Left renal pelvis (tissue), 4 donors: ENCODE measurements at places on chromosomes 7 and 10. TPM values are rescaled to one million over a fixed set of nuclear protein-coding genes. Genes with fewer than 3 reads are reported as not detected.

DNA sequence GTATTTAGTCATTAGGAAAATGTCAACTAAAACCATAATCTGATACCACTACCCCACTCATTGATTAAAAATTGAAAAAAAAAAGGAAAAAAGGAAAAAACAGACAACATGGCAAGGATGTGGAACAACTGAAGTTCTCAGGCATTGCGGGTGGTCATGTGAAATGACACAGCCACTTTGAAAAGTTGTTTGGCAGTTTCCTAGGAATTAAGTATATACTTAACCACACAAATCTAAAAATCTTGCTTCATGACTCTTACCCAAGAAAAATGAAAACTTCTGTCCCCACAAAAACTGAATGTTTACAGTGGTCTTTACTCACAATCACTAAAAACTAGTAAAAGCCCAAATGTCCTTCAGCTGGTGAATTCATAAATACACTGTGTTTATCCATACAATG lies 254.5 kb downstream of the AHR start:
- no peak for DNase-seq

Gene SEPTIN14
- polyA plus RNA-seq = 0.26 TPM

DNA sequence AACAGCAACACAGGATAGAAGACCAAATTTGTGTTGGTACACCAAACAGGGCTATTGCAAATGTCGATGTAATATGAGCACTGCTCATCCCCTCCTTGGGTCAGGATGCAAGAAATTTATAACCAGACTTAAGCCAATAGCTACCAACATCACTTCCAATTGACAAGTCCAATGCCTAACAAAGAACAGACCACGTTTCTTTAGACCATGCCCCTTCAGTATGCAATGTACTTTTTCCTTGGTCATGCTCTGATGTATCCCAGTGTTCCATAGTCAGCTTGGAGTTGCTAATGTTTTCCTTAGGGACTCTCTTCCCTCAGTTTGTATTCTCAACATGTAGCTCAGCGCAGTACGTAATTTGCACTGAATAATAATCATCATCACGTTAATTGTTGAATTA lies 7.8 kb downstream of the CACNA2D1 start:
- no peak for DNase-seq

DNA sequence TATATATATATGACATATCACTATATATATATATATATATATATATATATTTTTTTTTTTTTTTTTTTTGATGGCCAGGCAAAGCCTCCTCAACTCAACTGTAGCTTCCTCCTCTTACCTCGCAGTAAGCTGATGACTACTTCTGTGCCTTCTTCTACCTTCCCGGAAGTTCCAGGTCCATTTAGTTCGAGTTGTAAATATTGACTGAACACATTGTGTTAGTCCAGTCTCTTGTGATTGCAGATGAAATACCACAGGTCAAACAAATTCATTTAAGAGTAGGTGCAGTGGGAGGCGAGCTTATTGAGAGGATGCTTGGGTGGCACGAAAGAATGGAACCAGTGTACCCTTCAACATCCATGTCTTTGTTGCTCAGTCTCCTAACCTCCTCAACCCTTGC lies 144.6 kb downstream of the ST7 start:
- no peak for DNase-seq

Gene SEMA3D
- polyA plus RNA-seq = 52.0 TPM

DNA sequence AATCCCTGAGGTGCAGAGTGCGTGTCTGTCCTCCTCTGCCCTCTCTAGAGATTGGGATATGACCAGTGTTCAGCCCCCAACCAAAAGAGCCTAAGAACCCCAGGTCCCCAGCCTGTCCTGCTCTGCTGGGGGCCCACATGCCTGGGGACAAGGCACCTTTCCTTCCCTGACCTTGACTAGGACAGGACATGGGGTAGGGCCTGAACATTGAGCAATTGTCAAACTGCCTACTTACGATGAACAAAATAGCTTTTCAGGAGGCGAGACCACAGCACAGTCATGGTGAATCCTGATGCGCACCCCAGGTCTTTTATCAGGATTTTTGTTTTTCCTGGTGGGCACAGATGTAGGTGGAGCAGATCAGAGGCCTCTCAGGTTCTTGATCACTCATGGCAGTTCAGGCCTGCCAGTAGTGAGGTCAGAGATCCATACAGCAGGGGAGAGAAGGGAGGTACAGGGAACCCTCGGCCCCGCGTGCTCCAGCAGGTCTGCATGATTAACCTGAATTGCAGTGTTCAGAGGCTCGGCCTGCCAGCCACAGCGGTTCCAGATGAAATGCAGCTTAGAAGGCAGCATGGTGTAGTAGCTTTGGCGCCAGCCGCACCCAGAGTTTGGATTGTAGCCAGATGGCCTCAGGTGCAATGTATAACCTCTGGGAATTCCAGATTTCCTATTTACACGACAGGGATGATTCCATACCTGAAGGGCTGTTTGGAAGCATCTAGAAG lies 191.3 kb downstream of the CUX1 start:
- no peak for DNase-seq

Gene SPDYE5
- 0.85 TPM for polyA plus RNA-seq

Gene PDE6C
- polyA plus RNA-seq = 0.67 TPM

Gene NSMCE4A
- 81.7 TPM for polyA plus RNA-seq

Gene PNLIP
- polyA plus RNA-seq = not detected

Gene SLC18A3
- not detected for polyA plus RNA-seq

Gene ANAPC16
- polyA plus RNA-seq = 203 TPM

Gene TUBAL3
- polyA plus RNA-seq = 0.24 TPM

GRCh38 chr10:104809288-104810090 lies 168.4 kb downstream of the SORCS3 start:
- no peak for DNase-seq

Gene FUOM
- 25.1 TPM for polyA plus RNA-seq

GRCh38 chr7:35588647-35589046 lies 106.3 kb downstream of the HERPUD2 start:
- no peak for DNase-seq

DNA sequence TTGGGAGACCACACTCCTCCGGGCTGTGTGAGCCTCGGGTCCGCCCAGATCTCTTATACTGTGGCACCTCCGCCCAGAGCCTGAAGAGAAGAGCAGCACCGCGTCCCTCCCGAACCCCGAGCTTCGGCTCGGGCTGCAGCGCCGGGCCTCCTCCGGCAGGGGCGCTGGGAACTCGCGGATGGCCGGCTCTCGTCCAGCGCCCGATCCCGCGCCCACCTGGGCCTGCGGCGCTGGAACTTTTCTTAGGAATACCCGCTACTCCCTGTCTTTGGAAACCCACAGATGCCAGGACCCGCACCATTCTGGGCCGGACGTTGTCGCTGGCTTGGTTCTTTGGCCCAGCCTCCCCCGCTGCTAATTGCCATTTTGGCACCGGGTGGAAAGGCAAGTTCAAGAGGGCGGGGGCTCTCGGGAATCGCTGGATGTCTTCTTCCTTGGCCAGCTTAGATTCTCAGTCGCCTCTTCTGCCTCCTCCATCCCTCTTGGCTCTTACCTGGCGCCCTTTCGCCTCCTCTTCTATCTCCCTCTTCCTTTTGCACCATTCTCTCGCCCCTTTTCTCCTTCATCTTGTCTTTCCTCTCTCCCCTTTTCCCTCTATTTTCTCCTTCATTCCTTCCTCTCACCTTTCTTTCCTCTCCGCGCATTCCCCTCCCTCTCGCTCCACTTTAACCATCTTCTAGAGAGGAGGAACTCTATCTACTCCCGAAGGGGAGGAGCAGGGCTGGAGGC lies 2.1 kb upstream of the SORCS3 start:
- DNase-seq = no peak

- no peak for DNase-seq
Observed at GRCh38 chr10:2782950-2783349, 284.4 kb upstream of the PFKP start.

DNA sequence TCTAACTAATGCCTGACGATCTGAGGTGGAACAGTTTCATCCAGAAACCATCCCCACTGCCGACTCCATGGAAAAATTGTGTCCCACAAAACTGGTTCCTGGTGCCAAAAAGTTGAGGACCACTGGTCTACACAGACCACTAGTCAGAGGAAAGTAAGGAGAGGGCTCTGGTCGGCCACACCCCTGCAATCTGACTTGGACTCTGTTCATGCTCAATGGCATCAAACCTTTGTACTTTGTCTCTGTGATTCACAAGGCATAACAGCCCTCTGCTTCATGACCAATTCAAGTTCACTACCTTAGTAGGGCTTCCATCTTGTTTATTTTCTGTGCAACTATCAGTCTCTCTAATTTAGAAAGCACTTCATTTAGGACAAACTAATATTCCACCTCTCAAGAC lies 1.8 kb downstream of the TUBAL3 start:
- no peak for DNase-seq

DNA sequence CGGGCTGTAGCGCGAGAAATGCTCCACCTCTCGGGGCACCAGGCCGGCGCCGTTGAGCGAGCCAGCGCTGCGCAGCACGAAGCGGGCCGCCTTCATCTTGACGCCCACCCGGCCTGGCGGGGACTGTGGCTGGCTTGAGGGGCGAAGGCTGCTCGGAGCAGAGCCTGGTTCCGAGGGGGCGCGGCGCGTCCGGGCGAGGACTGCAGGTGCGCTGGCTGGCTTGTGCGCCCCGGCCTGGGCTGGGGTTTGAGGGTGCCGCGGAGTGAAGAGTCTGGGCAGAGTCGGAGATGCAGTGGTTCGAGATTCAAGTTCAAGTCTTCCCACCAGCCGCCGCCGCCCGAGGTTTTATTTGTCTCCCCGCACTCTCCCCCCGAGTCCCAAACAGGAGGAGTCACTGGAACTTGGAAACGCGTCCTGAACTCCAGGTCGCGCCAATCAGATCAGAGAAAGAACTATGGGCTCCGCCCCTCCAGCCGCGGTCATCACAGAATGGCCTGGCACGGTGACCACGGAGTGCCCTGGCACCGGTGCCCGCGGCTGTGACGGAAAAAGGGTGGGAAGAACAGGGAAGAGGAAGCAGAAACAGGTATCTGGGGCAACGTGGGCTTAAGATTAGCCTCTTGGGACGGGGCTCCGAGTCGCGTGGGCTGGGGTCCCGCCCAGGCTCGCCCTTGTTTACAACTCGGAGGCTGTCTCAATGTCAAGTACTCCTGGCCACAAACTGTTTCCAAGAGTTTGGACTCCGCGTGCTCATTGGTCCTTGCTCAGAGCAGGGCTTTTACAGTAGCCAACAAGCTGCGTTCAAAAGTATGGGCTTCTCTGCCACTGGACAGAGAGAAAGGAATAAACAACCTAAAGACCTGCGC lies at the start of gene PDK4:
PDK4 (minus strand) TSS at position 319 of the 866 bp plus-strand sequence; CDS start at position 96, 223 bp downstream.
- peak; percentile 69 for DNase-seq

- DNase-seq = no peak
Observed at GRCh38 chr10:69614130-69614529, 15.9 kb upstream of the FAM241B start.

Gene WEE2
- polyA plus RNA-seq = 0.46 TPM

GRCh38 chr10:35394411-35394851 lies 58.1 kb downstream of the CCNY start:
- no peak for DNase-seq

Gene TYSND1
- 16.1 TPM for polyA plus RNA-seq

Gene RTKN2
- 13.4 TPM for polyA plus RNA-seq

Gene HECTD2
- 33.4 TPM for polyA plus RNA-seq

Gene LRRC18
- polyA plus RNA-seq = 0.19 TPM

Gene PDK4
- 19.6 TPM for polyA plus RNA-seq

DNA sequence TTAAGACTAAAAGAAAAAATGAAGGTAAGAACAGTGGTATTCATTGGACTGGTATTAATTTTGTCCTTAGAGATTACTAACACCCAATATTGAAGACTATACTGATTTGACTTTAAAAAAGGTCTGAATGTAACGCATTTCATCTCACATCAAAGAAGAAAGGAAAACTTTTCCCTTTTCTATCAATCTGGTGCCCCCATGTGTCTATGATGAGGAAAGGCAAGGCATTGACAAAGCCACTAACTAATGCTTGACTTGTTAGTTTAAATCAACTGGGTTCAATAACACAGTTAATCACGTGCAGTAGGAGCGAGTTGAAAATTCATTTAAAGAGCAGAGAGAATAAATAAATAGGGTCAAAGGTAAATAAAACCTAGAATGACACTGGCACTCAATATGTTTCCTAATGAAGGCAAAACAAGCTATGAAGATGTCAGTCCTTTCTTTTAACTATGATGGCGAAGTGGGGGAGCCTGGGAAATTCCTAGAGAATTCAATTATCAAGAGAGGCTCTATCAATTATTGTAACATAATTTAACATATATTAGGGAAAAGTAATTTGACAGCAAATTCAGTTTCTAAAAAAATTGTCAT lies 180.9 kb downstream of the ANK3 start:
- no peak for DNase-seq

DNA sequence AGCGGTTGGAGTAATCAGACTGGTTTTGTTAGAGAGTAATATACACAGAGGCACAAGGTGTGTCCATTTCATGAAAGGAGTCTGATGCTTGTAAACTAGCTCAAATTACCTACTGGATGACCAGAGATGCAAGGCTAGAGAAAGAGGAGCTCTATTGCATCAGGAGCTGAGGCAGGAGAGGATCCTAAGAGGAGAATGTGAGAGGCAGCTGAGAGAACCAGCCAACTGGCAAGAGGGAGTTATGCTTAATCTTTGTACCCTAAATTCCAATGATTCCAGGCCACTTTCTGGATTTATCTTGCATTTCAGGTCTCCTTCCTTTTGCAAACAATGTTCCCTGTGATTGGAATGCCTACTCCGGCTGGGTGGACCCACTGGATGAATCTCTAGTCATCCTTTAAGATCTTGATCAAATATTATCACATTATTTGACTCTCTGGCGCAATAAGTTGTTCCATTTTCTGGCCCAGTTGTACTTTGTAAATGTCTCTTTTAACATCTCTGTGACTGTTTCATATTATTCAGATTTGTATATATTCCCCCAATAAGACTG lies 57.5 kb upstream of the PTPN12 start:
- no peak for DNase-seq

- DNase-seq = no peak
Observed at GRCh38 chr7:25262586-25262985, 34.3 kb upstream of the NPVF start.

GRCh38 chr10:3425716-3426115 lies 253.1 kb upstream of the PITRM1 start:
- DNase-seq = no peak

DNA sequence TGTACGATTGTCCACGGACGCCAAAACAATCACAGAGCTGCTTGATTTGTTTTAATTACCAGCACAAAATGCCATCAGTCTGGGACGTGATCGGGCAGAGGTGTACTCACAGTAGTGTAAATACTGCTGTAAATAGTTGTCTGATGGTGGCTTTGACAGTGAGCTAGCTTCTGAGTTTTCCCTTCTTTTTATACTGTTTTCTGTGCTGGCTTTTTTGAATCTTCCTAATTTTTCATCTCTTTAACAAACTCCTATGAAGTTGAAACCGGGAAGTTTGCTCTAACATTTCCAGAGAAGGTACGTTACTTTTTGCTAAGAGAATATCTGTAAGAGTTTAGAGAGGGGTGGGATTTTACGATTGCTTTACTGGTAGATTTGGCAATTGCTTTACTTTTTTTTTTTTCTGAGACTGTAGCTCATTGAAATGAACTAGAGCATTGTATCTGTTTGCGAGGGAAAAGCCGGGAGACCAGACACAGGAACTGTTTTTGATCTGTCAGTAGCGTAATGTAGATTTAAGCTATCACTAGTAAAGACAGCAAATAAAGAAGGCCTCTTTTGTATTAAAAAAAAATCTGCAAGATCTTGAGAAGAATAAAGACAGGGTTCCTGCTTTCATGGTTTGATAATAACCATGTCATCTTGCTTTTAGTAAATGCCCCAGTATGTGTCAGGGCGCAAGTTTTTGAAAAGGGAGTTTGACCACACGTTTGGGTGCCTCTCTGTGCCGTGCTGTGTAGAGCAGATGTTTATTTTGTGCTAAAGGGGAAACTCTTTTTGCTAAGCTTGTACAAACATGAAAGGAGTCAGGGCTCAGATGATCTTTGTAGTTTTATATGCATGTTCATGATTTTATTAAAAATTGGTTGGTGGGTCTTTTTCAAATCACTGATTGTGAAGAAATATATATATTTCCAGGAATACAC lies 712 bp downstream of the FOXP2 start:
- DNase-seq = no peak
